ENCODE measurements at places on chromosomes 4 and X.

DNA sequence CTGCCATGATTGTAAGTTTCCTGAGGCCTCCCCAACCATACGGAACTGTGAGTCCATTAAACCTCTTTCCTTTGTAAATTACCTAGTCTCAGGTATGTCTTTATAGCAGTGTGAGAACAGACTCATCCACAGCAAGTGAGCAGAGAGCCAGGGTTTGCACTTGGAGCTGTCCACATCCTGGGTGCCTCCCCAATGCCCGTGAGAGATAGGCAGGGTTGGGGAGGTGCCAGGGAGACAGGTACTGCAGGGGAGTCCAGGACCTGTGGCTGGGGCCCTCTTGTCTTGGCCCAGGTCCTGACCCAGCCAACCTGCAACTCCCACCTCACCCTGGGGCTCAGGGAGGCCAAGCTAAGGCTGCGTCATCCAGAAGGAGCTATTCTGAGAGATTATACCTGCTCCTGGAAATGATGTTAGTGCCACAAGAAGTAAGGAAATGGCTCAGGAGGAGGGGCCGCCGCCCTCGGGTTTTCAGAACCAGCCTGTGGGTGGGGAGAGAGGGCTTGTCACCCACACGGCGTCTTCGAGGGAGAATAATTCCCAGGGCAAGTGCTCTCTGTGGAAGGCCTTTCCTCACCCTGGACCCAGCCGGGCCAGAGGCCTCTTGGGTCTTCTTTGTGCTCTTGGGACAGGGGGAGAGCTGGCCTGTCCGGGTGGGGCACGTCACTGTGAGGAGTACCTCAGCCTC lies 66.5 kb downstream of the ADRA2C start:
- no peak for DNase-seq

- no peak for DNase-seq
These were observed 199.8 kb upstream of the SFRP2 start for GRCh38 chr4:153988492-153989363.

GRCh38 chrX:31497086-31497485 lies 425.2 kb upstream of the FTHL17 start:
- DNase-seq: no peak

DNA sequence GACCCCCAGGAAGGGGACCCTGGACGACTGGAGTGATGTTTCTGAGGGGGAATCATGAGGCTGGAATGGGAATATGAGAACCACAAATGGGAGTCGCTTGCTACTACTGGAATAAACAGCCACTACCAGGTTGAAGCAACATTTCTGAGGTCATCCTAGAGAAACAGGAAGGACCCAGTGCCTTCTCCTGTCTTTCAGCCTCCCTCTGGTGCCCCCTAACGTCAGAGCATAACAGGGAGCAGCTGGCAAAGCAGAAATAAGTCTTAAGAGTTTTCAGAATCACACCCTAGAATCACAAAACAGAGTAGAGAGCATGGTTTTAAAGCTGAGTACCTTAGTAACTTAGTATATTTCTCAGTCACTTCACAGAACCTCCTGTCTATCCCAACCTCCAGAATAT lies 347.8 kb upstream of the PITX2 start:
- no peak for DNase-seq

GRCh38 chr4:70178075-70178660 lies 17.4 kb upstream of the ODAM start:
- no peak for DNase-seq

DNA sequence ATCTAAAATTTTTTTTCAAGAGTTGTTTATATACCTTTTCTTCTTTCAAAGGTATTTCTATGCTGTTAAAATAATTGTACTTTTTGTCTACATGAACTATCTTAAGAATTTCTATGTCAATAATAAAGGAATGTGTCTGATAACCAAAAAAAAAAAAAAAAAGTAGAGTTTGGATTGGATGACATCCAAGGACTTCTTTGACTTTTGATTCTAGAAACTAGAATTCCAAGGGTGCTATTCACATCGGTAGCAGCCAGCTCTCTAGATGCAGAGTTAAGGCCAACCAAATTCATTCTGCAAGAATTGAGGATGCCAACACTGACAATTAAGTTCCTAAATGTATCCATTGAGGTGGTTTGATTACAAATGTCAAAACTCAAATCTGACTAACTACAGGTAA lies 42.0 kb upstream of the PRKG2 start:
- no peak for DNase-seq

DNA sequence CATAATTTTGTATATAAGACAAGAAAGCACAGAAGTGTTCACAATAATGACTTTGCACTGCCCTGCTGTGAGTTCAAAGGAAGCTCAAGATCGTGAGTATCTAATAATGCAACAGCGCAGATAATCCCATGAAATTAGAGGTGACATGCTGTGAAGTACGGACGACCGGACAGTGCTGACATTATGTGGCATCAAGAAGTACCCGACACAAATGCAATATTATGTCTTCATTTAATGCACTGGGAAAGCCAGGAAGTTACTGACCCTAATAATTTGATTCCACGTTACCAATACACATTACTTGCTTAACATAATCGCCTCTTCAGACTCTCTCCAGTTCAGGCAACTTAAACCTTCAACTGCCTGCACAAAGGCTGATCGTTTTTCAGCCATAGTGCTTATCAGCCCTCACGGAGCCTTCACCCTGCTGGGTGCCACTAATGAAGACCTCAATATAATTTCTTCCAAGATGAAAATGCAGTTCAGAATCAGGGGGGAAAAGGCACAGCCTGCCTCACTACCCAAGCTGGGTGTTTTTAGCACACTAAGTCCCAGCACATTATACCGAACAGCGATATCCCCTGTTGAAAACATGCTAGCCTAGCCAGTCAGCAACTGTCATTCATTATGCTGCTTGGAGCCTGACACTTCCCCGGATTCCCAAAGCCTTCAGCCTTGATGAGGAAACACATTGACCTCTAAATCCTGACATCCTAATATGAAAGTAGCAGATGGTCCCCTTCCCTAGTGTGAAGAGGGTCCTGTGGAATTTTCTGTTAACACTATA lies 56.1 kb downstream of the SLC7A11 start:
- no peak for DNase-seq

DNA sequence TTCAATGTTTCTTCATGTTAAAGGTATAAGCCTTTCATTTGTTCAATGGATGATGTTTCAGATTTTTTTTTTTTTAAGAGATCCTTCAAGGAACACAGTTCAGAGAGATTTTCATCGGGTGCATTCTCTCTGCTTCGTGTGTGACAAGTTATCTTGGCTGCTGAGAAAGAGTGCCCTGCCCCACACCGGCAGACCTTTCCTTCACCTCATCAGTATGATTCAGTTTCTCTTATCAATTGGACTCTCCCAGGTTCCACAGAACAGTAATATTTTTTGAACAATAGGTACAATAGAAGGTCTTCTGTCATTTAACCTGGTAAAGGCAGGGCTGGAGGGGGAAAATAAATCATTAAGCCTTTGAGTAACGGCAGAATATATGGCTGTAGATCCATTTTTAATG lies 75.8 kb downstream of the NPNT start:
- DNase-seq: no peak

GRCh38 chr4:59655996-59656395 lies 1544.1 kb upstream of the ADGRL3 start:
- DNase-seq: no peak

DNA sequence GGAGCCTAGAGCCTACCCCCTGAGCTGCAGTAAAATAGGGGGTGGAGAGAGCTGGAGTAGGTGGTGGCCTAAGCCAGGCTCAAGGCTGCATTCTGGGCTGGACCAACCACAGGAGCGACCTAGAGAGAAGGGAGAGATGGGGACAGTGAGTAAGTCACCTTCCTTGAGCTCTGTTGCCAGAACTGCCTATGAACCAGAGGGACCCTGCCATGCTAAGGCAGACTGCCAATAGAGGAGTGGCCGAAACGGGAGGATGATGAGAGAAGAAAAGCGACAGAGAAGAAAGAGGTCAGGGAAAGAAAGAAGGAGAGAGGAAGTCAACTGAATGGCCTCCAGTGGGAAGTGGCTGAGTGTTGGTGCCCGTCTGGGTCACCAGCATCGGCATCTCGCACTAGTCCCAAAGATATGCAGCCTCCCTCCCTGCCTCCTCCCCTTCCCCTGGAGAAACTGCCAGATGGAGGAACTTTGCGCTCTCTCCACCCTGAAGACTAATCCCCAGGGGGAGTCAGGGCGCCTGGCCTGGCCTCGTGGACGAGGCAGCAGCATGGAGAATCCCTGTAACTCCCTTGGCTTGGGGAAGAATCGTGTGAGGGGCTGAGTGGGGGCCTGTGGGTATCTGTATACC lies 28.8 kb downstream of the ELF4 start:
- no peak for DNase-seq

DNA sequence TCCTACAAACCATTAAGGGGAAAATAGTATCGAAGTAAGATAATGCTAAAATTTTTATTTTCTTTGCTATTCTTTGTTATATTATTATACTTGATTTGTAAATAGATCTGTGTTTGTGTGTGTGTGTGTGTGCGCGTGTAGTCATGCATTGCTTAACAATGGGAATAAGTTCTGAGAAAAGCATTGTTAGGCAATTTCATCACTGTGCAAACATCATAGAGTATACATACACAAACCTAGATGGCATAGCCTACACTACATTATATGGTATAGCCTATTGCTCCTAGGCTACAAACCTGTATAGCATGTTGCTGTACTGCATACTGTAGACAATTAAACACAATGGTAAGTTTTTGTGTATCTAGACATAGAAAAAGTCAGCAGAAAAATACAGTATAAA lies 17.1 kb downstream of the MTTP start:
- DNase-seq: no peak

- DNase-seq: no peak
These were observed 3.4 kb downstream of the TREX2 start for GRCh38 chrX:153442463-153442862.
